ENCODE measurements at places on chromosomes 4 and X. TPM values are rescaled to one million over a fixed set of nuclear protein-coding genes. Genes with fewer than 3 reads are reported as not detected.

CT47A7 gene
- total RNA-seq: not detected

F8A3 gene
- total RNA-seq: 9.8 TPM

DNA sequence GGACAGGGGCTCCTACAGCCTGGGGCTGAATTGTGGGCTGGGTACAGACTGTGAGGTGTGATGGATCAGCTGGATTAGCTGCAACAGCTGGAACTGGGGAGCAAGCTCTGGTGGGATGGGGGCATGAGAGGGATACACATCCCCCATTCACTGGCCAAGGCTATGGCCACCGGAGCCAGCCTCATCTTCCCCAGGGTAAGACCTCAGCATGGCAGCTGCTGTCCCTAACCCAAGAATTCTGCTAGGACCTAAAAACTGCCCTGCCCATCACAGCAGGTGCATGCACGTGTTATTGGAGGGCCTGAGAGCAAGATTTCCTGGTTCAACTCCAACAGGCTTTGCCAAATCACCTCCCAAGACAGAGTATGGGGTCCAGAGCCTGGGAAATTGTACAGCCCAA is 258.6 kb upstream of the AGTR2 start:
- no peak for DNase-seq

- DNase-seq: no peak
Measured at GRCh38 chr4:67040315-67040714, 505.0 kb downstream of the CENPC start.

- no peak for DNase-seq
Measured at GRCh38 chr4:10196191-10196590, 79.6 kb upstream of the WDR1 start.

DNA sequence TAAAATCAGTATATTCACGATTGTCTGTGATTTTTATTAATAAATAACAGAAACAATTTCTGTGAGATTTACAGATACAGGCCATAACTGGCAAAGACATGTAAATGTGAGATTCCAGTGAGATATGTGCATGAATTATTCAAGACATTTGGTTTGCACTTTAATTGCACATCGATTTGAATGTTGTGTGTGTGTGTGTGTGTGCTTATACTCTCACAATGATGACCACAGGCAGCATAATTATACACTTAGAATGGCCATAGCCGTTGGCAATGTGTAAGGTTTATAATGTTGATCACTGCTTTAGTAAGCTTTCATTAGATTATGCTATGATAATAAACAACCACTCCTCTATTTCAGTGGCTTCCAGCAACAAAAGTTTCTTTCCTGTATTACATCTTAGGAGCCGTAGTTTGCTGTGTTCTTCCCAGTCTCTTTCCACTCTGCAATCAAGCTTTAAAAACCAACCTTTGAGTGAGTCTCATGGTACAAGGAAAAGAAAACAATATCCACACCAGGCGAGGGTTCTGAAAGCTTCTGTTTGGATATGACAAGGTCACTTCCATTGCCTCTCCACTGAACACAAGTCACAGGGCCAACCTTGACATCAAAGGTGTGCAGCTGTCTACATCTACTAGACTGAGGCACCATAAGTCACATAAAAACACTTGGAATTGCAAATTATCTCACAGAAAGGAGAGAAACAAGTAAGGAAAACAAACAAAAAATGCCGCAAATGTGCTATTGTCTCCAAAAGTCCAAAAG is 897.7 kb downstream of the RAB28 start:
- no peak for DNase-seq

DNA sequence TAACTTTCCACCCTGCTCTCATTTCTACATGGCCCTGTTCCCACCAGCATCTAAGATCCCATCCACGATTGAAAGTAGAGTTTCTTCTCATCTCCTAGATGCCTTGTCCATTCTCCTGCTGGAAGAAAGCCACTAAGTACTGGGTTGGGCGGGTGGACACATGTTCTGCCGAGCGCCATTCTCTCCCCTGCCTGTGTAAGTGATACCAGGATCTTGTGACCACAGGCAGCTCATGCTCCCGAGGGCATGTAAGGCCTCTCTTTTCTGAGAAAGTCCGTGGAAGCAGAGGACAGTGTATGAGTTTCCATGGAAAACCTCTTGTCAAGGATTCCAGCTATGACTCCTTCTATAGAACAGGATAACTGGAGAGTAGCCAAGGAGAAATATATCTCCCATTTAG is 3.3 kb upstream of the SLC25A4 start:
- peak; percentile 86 for DNase-seq

DNA sequence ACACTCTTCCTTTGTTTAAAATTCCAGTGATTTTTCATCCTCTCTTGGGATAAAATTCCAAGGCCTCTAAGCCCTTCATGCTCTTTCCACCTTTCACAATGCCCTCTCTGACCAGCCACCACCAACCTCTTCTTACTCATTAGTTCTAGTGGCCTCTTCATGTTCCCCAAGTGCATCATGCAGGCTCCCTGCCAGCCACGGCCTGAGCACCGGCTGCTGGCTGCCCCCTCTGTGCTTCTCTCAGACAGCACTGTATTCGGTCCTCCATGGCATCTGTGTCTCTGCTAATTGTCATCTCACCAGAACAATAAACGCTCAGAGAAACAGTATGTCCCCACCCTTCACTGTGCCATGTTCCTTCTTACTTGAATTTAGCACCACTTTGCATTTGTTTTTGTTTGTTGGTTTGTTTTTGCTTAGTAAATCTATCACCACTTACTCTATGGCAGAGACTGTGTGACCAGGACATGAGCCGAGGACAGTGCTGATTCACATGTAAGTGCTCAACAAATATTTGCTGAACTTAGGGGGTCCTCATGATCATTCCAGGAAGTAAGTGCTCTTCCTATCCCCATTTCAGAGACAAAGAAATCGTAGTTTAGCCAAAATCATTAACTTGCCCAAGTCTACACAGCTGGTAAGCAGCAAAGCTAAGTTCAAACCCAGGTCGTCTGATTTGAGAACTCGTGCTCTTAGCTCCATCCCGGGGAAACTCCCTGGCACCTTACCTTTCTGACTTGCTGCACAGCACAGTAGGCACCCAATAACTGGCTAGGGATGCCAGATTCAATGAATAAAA is 77.1 kb upstream of the UCP1 start:
- DNase-seq: no peak

- DNase-seq: no peak
Measured at GRCh38 chr4:7389719-7390118, 45.0 kb downstream of the PSAPL1 start.

DNA sequence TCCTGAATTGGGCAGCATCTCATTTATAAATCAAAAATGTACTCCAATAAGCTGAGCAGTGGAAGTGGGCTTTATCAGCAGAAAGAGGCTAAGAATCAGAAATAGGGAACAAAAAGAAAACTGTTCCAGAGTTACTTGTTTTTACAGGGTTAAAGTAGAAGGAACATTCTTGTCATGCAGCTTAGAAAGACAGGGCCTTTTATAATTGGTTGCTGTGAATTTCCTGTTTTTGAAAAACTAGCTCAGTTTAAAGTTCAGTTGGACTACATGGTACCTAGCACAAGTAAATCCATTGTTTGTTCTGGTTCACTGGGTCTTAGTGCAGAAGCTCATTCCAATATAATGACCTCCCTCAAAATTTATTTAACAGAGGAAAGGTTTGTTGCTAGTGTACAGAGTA is 200.8 kb downstream of the GRIA2 start:
- no peak for DNase-seq

GRCh38 chrX:54891573-54891972 is 29.1 kb upstream of the TRO start:
- DNase-seq: peak; percentile 51

DNA sequence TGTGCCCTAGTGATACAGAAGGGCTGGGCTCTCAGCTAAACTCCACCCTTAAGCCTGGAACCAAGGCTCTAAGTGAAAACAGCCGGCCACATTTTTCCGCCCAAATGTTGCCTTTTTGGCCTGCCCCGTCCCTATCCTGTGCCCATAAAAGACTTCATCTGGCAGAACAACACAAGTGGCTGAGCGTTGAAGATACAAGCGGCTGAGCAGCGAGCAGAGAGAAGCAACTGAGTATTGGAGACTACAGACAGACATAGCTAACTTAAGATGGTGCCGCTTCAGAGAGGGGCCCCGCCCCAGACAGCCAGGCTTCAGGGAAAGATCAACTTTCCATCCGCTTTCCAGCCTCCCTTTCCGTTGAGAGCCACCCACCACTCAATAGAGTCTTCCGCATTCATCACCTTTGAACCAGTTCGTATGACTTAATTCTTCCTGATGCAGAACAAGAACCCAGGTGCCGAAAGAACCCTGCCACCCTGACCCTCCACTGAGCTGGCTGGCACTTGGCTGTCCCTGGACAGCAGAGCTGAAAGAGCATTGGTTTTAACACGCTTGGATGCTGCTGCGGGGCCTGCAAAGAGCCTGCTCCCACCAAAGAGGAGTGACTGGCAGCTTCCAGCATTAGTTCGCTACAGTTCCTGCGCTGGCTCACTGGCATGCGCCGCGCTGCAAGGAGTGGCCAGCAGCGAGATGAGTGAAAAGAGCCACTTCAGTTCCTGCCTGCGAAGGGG is 853.2 kb upstream of the INTU start:
- DNase-seq: peak; percentile 68
